NCI-H2029 (cell line): ENCODE measurements at places on chromosomes 4 and X.

DNA sequence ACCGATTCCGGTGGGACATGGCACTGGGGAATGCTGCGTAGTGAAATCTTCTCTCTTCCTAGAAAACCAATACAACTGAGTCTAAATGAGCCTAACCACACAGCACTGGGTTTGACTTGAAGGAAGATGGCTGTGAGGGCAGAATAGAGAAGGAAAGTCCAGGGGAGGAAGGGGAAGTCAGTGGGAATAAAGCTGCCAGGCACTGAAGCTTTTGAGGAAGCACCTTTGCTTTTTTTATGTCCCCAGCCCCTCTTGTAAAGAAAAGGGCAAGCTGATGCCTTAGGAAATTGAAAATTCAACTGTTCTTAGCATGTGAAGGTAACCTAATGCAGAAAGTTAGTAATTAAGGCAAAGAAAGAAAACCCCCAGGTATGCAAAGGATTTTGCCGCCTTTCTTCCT lies 20.6 kb downstream of the MED28 start:
- DNase-seq: no peak

DNA sequence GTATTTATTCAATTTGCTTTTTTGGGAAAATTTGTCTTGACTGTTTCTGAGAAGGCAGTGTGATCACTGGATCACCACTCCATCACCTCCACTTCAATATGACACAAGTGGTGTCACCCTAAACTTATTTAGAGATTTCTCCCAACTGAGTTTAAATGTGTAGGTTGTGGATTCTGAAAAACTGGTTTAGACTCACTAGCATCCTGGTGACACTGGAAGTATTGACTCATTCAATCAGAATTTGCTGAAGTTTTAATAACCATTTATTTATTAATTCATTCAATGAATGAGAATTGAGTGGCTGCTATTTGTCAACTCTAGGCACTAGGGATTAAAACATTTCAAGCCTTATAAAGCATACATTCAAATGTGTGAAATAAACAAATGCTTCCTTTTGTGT lies 819.1 kb upstream of the EPHA5 start:
- no peak for DNase-seq

- DNase-seq: no peak
These were observed 45.5 kb downstream of the CCNG2 start for GRCh38 chr4:77202491-77202890.

DNA sequence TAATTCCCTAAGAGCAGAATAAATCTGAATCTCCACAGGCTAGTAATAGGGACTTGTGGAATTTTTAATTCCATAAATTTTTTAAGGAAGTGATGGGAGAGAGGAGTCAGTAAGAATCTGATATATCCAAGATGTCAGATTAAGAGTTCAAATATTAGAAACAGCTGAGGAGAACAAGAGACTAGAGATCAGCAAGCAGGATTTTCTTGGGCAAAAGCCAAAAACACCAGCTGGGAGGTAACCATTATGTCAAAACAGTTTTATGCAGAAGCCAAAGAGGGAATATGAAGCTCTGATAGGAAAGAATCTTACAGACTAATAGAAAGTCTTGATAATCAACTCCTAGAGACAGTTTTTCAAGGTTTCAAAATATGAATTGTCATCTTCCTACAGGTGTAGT lies 72.2 kb upstream of the RBPJ start:
- DNase-seq: peak; percentile 40

GRCh38 chrX:23659339-23659738 lies 8.0 kb upstream of the PRDX4 start:
- DNase-seq: no peak

- DNase-seq: no peak
These were observed 52.6 kb downstream of the GPR50 start for GRCh38 chrX:151228935-151229334.

GRCh38 chr4:130747842-130748241 lies 1651.9 kb downstream of the C4orf33 start:
- no peak for DNase-seq

DNA sequence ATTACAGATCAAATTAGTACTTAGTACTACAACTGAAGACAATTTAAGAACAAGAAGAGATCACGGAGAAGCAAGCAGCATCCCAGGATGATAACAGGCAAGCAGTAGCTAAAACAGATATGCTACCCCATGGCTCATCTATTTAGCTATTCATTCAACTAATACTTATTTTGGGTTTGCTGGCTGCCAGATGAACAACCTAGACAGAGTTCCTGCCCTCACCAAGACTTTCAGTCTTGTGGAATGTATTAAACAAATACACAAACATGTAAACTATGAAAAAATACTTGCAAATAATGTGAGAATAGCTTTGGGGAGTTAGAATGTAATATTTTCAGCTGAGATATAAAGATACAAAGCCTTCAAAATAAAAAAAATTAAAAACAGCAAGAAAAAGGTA lies 2.4 kb upstream of the CORIN start:
- no peak for DNase-seq

DNA sequence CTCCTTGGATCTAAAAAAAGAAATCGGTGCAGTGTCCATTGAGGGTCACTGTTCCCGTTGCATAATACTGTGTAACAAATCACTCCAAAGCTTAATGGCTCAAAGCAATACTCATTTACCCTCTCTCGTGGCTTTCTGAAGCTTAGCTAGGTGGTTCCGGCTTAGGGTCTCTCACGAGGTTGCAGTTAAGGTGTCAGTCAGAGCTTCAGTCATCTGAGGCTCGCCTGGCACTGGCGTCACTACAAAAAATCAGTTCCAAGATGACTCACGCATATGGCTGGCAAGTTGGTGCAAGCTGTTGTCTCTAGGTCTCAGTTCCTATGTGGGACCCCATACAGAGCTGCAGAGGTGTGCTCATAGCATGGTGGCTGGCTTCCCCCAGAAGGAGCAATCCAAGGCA lies 91.0 kb downstream of the BEND2 start:
- no peak for DNase-seq

DNA sequence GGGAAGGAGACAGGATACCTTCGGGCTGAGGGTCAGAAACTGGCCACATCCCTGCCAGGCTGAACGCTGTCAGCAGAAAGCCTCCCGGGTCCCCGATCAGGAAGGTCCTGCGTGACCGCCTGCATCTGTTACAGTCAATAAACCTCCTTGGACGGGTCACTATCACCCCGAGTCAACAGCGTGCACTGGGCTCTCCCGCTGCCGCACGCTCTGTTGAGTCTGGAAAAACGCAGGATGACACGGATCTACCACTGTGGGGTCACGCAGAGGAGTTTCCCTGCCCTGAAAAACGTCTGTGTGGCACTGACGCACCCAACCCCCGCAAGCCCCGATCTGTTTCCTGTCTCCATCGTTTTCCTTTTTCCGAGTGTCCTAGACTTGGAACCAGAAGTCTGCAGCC lies 12.1 kb downstream of the PPP2R3B start:
- DNase-seq: no peak

DNA sequence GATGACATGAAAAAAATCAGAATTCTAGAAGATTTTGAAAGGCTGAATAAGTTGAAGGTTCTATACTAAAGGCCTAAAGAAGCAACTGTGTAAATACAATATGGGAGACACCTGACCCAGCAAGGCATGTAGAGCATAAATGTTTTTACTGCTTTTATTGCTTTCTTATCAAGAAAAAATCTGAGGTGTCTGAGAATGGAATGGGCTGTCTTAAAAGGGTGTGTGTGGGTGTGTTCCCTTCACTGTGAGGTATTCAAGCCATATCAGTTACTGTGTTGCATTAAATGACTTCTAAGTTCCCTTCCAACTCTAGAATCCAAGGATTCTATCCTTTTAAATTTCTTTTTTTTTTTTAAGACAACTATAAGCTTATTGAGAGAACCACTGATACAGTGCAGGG lies 15.7 kb downstream of the ATP8A1 start:
- DNase-seq: no peak

GRCh38 chrX:104668550-104668949 lies 102.6 kb downstream of the IL1RAPL2 start:
- no peak for DNase-seq

- DNase-seq: no peak
These were observed 13.6 kb downstream of the RGS12 start for GRCh38 chr4:3306450-3306849.

DNA sequence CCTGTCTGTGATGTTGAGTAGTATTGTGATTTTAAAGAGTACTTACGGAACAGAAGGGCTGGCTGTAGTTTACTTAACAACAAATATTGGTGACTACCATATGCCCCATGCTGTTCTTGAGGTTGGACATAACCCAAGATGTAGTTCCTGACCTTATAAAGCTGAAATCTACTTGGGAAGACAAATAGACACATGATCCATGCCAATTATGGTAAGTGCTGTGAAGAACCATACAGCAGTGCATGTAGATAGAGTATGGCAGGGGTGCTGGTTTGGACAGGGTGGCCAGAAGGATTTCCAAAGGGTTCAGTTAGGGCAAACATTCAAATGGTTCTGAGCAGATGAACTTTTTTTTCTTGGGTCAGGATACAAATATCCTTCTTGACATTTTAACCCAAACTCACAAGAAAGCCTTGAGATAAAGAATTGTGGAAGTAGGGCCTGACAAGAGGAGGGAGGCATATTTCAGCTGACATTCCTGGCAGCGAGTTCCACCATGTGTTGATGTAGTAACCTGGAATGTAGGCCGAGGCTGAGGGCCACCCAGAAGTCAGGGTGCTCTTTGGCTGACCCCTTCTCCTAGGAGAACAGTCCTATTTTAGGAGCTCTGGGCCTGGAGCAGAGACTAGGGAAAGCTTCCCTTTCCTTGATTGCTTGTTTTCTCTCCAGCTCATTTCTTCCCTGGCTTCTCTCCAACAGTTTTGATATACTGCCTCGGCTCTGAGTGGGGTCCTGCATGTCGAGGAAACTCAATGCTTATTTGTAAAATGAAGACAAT lies 74.2 kb downstream of the FREM3 start:
- peak; percentile 47 for DNase-seq

- no peak for DNase-seq
These were observed 29.4 kb downstream of the SASH3 start for GRCh38 chrX:129808829-129809796.

DNA sequence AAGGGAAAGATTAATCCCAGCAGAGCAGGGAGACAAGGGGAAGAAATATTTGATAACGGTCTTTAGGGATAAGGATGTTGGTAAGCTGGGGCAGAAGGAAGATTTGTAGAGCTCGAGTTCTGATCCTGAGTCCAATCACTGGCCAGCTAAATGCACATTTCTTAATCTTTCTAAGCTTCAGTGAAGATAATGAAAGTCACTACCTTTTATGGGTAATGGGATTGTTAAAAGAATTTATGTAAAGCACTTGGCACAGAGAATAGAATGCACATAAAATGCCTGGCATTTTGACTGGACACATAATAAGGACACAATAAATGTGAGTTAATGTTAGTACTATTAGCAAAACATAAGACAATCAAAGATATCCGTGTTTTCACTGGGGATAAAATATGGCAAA lies 43.3 kb downstream of the NCAPG start:
- no peak for DNase-seq

DNA sequence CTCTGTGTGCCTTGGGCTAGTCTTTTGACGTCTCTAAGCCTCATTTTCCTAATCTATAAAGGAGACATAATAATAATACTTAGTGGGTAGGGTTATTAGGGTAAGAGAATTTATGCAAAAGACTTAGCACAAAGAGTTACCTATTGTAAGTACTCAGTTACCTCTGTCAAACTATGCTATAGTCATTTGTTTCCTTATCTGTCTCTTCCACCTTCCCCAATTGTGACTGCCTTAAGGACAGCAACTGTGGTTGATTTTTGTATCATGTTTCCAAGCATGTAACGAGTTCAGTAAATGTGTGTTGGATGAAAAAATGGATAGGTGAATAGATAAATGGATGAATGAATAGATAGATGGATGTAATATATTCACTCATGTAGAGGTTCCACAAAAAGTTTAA lies 48.1 kb downstream of the WDR19 start:
- DNase-seq: no peak

DNA sequence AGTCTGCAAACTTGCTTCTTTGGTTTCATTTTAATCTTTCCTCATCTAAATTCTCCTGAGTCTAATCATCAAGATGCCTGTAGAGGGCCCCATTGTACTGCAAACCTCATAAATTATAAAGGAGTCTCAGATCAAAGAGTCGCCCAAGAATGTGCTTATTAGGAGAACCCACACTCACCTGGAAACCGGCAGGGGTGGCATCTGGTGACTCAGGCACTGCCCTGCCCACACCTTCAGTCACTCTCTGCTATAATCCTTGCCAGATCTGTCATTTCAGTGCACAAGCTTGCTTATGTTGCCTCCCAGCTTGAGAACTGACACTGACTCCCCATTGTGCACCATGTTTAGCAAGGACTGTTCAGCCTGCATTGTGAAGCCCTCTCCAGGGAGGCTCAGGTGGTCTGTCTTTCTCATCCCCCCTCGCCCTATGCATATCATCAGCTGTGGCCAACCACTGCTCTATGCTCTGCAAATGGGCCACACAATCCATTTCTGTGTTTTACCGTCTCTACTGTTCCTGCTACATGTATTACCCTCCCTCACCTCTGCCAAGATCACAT lies 12.4 kb downstream of the EPGN start:
- DNase-seq: peak; percentile 21

GRCh38 chrX:123882391-123882790 lies 22.5 kb downstream of the XIAP start:
- DNase-seq: no peak

GRCh38 chr4:150525321-150525868 lies 56.6 kb upstream of the MAB21L2 start:
- no peak for DNase-seq

DNA sequence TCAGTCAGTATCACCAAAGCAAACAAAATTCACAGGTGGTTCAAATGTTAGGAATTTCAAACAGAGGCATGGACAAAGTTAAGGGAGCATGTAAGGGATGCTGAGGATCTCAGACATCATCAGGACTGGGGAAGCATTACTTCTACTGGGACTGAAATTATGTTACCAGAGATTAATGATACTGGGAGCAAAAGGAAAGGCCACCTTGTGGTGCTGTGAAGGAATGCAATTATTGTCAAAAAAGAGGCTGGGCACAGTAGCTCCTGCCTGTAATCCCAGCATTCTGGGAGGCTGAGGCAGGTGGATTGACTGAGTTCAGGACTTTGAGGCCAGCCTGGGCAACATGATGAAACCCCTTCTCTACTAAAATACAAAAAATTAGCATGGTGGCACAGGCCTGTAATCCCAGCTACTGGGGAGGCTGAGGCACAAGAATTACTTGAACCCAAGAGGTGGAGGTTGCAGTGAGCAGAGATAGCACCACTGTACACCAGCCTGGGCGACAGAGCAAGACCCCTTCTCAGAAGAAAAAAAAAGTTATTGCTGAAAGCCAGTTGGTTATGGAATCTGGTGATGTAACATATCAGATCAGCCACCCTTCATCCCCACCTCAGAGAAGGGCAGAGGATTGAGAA lies 954.3 kb downstream of the PCDH7 start:
- no peak for DNase-seq
